Hepatocyte (in vitro differentiated cells): ENCODE measurements at places on chromosomes 6 and 20. TPM values are rescaled to one million over a fixed set of nuclear protein-coding genes. Genes with fewer than 3 reads are reported as not detected.

DNA sequence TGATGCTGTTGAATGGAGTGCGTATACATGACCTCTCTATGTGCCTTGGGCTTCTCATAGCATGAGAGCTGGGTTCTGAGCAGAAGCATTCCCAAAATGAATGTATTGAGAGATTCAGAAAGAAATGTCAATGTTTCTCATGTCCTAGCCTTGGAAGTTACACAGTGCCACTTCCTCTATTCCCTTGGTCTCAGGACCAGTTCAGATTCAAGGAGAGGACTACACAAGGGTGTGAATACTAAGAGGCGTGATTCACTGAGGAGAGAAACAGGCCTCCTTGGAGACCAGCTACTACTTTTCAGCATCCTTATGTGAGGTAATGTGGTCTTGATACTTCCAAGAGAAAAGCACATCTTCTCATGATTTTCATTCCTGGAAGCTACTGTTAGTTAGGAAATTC, 10.4 kb downstream of the PPARD start:
- DNase-seq, result no peak

DNA sequence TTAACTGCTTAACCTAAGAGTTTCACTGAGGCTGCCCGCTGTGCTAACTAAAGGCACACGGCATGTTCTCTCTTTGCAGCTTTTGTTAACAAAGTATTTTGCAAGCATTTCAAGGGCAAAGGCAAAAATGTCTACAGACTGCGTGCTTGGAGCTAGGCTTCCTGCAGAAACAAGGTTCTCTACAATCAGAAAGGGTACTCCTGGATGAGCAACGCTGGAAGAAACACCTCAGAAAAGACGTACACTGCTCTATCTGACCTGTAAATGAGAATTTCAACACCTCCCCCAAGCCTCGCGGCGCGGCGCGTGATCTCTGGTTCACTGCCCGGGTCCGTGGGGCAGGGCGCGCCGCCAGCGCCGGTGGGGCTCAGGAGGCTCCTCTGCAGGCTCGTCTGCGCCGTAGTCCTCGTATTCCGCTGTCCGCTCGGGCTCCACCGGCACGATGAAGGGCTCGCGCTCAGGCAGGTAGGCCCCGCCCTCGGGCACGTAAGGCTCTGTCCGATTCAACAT, 120.9 kb downstream of the COL12A1 start:
- DNase-seq, result peak; percentile 76

- no peak for DNase-seq
These were observed 84.2 kb downstream of the ISM1 start for GRCh38 chr20:13305284-13305683.

PTPRT gene
- total RNA-seq, result 0.83 and 1.6 TPM in 2 replicates

OLIG3 gene
- total RNA-seq, result not detected in 2 replicates
